ENCODE measurements at places on chromosomes 12 and 14.

GRCh38 chr12:120051535-120051934 lies 62.5 kb downstream of the BICDL1 start:
- no peak for DNase-seq

DNA sequence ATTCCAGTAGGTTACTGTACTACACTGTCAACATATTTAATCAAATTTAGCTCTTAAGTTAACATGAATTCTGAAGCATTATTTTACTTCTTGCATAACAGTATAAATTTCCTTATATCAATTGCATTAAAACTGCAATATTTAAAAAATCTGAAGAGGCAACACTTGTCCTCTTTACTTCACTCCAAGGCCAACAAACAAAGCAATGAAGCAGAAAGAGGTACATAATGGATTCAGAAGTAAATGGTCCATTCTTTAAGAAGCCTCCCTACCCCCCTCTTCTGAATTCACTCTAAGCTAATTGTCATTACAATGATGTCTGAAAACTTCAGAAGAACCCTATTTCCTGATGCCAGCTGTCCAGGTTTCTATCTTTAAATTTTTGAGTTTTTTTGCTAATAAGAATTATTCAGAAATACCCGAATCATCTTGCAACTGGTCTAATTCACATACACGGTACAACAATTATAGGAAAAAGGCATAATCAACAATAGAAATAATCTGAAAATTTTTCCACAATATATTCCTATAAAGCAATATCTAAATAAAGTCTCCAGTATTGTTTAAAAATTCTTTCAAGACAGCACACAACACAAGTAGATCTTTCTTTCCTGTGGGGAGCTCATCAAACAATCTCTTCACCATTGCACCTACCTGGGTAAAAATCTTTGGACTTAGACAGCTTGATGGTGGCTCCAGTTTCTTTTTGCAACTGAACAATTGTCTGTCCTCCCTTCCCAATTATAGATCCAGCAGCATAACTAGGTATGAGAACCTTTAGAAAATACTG lies 2.9 kb downstream of the NOVA1 start:
- no peak for DNase-seq

- no peak for DNase-seq
Observed at GRCh38 chr12:117162633-117163032, 27.6 kb downstream of the FBXO21 start.

DNA sequence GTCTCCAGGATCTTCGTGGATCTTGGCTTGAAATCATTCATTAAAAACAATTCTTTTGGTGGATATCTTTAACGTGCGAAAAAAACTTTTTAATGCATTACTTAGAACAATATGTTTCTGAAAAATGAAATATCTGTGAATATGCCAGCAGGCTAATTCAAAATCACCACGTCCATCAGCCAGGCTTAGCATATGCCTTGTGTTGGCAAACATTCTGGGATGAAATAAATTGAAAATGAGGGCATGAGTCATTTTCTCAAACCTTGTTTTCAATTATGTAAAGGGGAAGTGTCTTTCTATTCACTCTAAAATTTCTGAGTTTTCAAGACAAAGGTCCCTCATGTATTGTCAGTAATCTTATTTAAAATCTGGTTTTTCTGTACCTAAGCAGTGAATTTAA lies 393.9 kb downstream of the PAWR start:
- no peak for DNase-seq

GRCh38 chr12:14479004-14479403 lies 88.7 kb downstream of the PLBD1 start:
- no peak for DNase-seq

DNA sequence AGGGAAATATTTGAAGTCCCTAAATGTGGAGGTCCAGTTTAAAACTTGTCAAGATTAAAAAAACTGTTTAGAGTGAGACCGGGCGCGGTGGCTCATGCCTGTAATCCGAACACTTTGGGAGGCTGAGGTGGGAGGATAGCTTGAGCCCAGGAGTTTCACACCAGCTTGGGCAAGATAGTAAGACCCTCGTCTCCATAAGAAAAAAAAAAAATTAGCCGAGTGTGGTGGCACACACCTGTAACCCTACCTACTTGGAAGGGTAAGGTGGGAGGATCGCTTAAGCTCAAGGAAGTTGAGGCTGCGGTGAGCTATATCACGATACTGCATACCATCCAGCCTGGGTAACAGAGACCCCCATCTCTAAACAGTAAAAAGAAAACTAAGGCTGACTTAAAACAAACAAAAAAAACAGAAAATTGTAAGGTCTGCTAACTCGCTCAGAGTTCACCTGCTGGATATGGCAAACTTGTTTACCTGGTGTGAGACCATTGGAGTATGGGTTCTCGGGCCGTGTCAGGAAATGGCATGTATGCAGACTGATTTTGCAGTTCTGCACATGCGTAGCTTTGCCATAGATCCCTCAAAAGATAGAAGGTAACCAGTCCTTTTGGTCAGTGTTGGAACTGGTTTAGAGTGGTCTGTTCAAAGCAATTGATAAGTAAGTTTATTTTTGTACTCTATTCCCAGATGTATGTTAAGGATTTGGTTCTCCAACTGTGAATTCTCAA lies 2.1 kb downstream of the RNF10 start:
- peak; percentile 39 for DNase-seq

DNA sequence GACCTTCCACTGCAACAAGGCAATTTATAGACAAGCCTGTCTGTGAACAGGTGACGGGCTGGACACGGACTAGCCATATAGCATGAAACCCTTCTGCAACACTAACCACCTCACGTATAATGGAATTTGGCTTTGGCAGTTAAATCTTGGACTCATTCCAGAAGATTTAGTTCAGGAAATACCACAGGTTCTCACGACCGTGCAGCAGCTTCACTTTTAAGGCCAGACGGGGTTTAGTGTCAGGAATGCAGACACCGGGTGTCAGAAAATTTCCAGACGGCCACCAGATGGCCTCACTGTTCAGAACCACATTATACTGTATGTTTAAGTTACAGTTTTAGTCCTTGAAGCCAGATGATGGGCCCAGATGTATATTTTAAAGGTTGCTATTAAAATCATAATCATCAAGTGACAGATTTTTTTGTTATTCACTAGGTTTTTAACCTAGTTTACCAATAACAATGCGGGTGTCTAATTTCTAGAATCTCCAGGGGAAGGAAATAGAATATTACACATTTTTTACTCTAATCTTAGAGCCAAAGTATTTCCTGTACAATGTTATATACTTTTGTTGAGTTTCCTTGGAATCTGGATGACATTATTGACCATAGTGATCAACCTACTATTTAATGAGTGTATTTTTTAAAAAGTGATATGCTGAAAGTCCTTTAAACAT lies 90.5 kb upstream of the TMPO start:
- DNase-seq, result peak; percentile 41

- DNase-seq, result no peak
Observed at GRCh38 chr14:102819747-102820330, 42.6 kb downstream of the TRAF3 start.

DNA sequence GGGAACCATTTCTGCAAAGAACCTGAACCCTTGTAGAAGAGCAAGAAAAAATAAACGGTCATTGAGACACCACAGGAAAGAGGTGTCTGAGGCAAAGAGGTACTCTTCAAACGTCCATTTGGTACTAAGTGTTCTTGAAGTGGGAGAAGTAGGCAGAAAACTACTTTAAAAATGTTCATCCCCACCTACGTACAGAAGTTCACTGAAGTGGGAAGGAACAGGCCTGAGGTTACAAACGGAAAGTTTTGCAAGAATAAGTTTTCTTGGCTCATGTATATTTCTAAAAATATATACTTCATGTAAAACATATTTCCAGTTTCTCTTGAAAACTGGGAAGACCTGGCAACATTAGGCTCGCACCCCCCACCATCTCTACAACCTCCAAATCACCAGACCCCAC lies 61.2 kb downstream of the STXBP6 start:
- DNase-seq, result no peak

- DNase-seq, result no peak
Observed at GRCh38 chr12:4302881-4303280, 18.1 kb upstream of the TIGAR start.

- no peak for DNase-seq
Observed at GRCh38 chr12:121264951-121265515, 31.5 kb downstream of the CAMKK2 start.

GRCh38 chr14:47744155-47744554 lies 68.8 kb upstream of the MDGA2 start:
- no peak for DNase-seq

- DNase-seq, result no peak
Observed at GRCh38 chr14:91946622-91947474, 646 bp downstream of the FBLN5 start.

- peak; percentile 56 for DNase-seq
Observed at GRCh38 chr12:103495469-103496456, at the start of gene C12orf42. C12orf42 (minus strand) TSS chr12:103495968; CDS start chr12:103478426, 17,542 bp downstream.

DNA sequence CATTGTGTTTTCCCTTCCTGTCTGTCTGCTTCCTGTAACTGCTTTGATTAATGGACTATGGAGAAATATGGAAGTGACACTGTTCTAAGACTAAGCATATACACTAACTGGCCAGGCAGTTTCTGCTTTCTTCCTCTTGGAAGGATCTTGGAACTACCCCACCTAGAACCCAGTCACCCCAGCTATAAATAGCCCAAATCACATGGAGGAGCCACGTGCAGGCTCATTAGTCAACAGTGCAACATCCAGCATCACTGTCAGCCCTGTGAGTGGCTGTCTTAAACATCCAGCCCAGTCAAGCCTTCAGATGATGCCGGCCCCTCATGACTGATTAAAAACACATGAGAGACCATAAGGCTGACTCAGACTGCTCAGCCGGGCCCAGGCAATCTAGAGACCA lies 39.2 kb downstream of the BCAT1 start:
- DNase-seq, result no peak

GRCh38 chr12:107584563-107584962 lies 101.0 kb upstream of the PWP1 start:
- DNase-seq, result no peak

DNA sequence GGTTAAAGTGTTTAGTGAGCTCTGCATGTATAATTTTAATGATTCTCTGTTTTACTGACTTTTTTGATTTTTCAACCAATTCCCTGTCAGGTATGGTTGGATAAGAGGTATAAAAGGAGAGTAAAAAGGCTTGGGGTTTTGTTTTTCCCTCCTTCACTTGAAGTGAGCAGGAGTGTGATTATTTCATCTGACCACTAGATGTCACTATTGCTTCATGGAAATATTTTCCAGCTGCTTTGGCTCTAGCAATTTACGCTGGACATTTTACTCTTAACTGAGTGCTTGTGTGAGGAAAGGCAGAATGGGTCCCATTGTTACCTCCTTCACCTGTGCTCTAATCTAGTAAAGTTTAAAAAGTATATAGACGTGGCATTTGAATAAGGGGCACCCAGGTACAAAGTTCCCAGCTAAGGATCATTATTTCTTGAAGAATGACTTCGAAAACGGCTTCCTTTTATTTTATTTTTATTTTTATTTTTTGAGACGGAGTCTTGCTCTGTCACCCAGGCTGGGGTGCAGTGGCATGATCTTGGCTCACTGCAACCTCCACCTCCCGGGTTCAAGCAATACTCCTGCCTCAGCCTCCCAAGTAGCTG lies 66.5 kb downstream of the TBC1D30 start:
- peak; percentile 54 for DNase-seq

GRCh38 chr12:33581613-33582122 lies 142.0 kb upstream of the SYT10 start:
- no peak for DNase-seq

- no peak for DNase-seq
Observed at GRCh38 chr14:59490756-59491155, 6.4 kb downstream of the JKAMP start.

DNA sequence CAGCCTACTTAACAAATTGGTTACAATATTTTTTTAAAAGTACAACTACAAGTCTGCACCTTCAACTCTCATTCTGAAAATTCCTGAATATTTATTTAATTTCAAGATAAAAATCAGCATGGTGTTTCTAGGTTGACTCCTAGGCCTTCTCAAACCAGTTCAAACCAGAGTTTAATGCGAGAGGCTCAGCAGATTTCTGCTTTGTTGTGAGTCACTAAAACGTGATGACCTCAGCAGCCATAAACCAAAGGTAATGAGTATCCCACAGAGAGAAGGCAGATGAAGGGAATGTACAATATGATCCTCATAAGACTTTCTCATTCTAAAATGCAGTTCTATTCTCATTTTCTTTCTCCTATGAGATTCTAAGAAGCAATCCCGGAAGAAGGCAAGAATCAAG lies 1.5 kb downstream of the PRDM4 start:
- peak; percentile 55 for DNase-seq

GRCh38 chr12:32470936-32471470 lies 71.6 kb downstream of the FGD4 start:
- no peak for DNase-seq

DNA sequence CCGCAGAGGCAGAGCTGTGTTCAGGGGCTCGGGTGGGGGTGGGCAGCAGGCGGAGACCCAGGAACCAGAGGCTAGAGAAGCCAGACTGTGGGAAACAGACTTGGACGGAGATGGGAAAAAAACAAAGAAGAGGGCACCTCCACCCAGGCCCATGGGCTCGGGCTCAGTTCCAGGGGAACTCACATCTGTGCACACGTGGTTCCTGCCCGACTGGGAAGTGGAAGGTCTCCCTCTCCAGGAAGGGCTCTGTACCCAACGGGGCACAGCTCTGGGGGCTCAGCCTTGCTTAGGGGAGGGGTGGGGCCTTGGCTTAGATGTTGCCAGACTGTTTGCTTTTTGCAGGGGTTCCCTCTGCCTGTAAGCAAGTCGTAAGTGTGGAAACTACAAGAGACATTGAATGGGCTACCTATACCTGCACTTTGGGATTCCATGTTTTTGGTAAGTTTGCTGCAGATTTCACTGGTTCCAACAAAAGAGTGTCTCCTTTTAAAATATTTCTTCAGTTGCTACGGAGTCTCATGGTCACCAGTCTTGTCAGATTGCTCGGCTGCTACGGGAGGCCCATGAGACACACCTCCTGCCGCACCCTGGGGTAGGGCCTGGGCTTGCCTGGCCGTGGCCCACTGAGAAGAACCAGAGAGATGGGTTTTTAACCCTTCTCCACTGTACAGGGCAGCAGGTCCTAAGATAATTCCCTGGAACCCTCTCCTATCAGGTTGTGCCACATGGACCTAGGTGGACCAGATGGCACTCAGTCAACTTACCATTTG lies 127.6 kb upstream of the EVL start:
- DNase-seq, result no peak

GRCh38 chr14:88792473-88793258 lies at the start of gene EML5:
EML5 (minus strand) TSS chr14:88792953; CDS start chr14:88792503, 450 bp downstream.
- peak; percentile 83 for DNase-seq

DNA sequence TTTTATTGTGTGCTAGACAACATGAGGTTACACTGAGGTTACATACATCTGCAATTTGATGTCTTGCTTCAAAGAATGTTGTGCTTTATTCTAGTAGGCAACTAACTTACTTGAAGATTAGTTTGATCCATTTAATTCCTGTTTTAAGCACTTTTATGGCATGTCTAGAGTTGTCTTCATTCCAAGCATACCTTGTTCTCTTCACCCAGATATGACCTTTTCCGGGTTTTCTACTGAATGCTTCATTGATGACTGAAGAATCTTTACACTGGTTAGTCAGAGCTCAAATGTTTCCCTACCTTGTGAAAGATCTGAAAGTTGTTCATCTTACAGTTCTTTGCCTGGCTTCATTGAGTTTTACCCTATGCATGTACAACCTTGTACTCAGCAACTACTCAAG lies 274.0 kb upstream of the KITLG start:
- DNase-seq, result no peak

GRCh38 chr12:117208206-117208605 lies 17.9 kb upstream of the FBXO21 start:
- DNase-seq, result no peak

Data from CD4-positive, alpha-beta T cell treated with Interleukin-15 for 4 hours (primary cell).